Effector CD4-positive, alpha-beta T cell (primary cell): ENCODE measurements at places on chromosomes 5 and 9.

- DNase-seq = no peak
These were observed 53.5 kb upstream of the COL15A1 start for GRCh38 chr9:98890256-98890655.

DNA sequence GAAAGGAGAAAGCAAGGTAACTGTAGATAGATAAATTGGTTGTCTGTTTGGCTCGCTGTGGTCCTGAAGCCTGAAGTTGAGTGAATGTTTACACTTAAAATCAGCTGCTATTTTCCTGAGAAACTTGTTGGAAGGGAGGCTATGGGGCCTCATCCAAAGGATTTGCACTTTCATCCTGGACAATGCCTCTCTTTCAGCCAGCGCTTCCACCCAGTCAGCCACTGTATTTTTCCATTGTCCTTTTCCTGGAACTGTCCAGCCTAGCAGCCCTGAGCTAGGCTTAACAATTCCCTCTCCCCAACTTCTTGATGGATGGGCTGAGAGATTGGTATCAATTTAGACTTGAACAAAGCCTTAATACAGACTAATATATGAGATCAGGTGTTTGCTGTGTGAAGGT, 429.2 kb downstream of the DMAC1 start:
- DNase-seq = no peak

DNA sequence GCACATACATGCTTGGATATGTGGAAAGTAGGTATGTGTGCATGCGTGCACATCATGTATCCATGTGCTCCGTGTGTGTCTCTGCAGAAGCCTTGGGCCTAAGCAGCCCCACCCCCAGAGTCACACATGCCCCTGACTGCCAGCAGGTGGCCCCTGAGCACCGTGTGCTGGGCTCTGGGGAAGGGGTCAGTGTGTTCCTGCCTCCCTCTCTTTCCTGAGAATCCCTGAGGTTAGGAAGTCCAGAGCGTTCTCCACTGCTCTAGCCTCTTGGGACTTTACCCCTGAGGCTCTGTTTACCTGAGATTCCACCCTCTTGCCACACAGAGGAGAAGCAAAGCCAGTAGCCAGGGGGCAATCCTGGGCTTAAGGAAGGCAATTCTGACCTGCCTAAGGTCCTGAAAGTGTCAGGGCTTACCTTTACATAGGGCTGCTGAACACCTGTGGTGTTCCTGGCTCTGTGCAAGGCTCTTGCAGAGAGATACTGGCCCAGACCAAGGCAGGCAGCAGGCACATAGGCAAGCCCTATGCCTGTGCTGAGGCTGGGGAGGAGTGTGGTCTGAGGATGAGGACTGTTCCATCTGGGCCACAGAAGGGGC, 207.3 kb downstream of the TMEM38B start:
- DNase-seq = no peak

DNA sequence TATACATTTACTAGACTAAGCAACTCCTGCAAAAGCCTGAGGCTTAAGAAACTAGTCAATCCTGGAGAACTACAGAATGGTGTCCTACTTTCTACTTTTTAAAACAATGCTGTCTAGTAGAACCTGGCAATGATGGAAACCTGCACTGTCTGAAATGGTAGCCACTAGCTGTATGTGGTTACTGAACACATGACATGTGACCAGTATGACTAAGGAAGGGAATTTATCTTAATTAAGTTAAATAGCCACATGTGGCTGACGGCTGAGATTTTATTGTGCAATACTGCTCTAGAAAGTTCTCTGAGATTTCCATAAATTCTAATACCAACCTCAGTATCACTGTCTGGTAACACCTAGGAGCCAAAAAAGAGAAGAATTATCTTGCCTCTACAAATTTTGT, 44.9 kb upstream of the RAPGEF6 start:
- no peak for DNase-seq

GRCh38 chr5:95886340-95887044, 64.0 kb upstream of the GLRX start:
- DNase-seq = no peak
